Stimulated activated CD4-positive, alpha-beta T cell treated with anti-CD3 and anti-CD28 coated beads, Interleukin-12 subunit alpha, Interleukin-12 subunit beta, amount 100 ng/mL, for 24 hours (primary cell): ENCODE measurements at places on chromosomes 6 and 20.

DNA sequence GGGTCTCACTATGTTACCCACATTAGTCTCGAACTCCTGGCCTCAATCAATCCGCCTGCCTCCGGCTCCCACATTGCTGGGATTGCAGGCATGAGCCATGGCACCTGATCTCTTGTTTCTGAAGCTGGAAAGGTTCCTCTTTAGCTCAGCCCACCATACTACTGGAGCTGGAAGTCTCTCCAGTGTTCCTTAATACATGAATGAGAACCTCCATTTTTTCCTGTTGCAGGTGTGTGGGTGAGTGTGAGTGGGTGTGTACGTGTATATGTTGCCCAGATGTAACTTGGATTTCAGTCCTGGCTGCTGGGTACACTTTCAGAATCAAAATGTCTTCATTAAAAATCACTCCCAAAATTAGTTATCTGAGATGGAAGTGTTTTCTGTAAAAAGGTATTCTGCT lies 11.1 kb downstream of the PNPLA1 start:
- no peak for DNase-seq

DNA sequence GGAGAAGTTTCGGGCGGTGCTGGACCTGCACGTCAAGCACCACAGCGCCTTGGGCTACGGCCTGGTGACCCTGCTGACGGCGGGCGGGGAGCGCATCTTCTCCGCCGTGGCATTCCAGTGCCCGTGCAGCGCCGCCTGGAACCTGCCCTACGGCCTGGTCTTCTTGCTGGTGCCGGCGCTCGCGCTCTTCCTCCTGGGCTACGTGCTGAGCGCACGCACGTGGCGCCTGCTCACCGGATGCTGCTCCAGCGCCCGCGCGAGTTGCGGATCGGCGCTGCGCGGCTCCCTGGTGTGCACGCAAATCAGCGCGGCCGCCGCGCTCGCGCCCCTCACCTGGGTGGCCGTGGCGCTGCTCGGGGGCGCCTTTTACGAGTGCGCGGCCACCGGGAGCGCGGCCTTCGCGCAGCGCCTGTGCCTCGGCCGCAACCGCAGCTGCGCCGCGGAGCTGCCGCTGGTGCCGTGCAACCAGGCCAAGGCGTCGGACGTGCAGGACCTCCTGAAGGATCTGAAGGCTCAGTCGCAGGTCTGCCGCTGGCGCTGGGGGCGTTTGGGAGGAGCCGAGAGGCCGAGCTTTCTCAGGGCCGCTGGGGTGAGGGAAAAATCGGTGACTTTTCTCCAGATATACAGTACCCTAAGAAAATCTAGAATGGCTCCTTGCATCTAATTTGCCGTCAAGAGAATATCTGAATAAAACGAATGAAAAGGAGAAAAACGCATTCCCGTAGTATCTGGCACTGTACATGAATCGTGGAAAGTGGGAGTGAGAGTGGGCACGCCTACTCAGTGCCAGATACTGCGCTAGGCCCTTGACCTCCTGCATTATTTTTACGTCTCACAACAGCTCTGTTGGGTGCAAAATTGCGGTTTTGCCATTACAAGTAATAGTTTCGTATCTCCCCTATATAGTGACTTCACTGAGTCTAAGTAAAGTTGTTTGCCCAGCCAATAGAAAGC lies 1.0 kb downstream of the CALHM6 start:
- peak; percentile 28 for DNase-seq

GRCh38 chr20:17500826-17501225 lies 30.4 kb downstream of the BFSP1 start:
- no peak for DNase-seq

GRCh38 chr6:90955246-90955645 lies 368.4 kb upstream of the MAP3K7 start:
- no peak for DNase-seq

GRCh38 chr6:153092082-153093013 lies 38.7 kb downstream of the RGS17 start:
- no peak for DNase-seq

- no peak for DNase-seq
These were observed 4.9 kb upstream of the MLN start for GRCh38 chr6:33808641-33809180.

DNA sequence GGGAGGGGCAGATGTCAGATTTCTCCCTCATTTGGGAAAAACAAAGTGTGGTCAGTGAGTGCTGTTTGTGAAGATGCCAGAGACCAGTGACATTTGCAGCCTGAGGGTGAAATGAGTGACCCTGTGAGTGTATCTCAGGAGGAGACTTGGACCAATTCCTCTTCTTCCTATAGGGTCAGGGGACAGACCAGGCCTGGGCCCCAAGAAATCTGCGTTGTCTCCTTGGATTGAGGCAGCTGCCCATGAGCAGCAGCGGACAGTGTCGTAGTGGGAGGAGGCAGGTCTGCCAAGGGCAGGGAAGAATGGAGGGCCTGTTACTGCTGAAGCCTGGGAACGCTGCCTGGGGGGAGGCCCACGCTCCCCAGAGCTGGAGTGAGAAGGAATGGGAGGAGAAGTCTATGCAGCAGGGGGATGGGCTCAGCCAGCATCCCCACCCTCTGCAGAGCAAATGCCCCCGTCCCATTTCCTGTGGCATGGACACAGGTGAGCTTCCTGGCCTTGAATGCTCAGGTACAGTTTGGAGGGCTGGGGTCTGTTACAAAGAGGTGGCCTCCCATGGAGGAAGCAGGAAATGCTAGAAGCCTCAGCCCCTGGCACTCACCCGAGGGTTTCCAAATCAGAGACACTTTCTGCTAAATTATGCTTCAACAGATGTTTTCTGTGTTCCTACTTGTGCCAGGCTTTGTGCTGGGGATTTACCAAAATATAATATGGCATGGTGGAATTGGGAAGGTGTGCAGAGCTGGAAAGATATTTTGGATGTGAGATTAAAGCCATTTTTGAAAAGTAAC lies 29.8 kb downstream of the DAAM2 start:
- DNase-seq, result no peak

GRCh38 chr6:168060521-168060931 lies 18.5 kb downstream of the FRMD1 start:
- DNase-seq, result no peak

GRCh38 chr6:40996591-40997233 lies 42.3 kb downstream of the UNC5CL start:
- no peak for DNase-seq

DNA sequence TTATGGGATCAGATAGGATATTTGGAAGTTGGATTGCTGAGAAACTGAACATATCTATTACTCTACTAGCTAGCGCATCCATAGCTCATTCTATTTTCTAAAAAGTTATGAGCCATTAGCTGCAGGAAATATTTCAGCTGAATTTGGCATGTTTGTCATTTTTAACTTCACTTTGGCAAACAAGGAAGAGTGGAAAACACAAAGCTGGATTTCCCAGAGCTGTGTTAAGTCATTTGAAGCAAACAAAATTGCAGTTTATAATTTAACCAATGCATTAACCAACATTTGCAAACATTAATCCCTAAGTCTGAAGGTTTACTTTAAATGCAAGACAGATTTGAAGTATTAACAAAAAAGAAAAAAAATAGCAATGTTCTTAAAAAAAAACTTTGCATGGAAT lies 1.2 kb downstream of the ALDH8A1 start:
- DNase-seq, result no peak

DNA sequence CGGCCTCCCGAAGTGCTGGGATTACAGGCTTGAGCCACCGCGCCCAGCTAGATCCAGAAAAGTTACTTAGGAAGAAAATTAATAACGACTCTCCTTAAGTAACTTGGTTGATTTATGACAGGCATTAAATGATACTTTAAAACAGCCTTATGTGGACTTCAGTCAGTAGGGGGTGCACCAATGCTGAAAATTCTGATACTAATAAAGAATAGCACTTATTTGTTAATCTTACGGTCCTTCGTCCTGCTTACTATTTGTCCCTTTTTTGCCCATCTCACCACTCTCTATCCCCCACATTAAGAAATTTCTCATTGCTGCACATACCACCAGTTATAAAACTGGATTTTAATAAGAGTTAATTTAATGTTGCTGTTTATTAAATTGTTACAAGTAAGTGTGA lies 12.7 kb upstream of the PRELID3B start:
- DNase-seq, result no peak

- no peak for DNase-seq
These were observed 758.3 kb downstream of the HDGFL1 start for GRCh38 chr6:23327621-23328020.

DNA sequence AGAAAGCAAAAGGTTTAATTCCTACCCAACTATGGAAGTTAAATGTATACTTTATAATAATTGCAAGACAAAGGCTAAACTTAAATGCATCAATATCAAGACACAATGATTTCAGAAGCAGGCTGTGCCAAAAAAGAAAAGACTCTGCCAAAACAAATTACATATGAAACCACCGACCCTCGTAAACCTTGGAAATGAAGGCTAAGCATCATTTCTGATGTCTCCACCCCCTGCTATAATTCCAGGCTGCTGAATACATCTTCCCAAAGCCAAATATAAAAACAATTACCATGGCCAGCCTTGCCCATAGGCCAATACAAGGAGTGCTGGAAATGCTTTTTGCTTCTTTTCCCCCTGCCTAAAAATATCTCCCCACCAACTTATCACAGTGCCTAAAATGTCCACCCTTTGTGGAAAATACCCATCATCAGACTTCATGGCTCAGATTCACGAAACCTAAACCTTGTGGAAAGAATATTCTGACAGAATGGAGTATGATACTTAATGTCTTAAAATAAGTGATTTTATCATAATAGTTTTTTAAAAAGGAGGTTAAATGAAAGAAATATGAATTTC lies 37.4 kb downstream of the RCAN2 start:
- no peak for DNase-seq

- no peak for DNase-seq
These were observed 2.3 kb upstream of the BTN2A1 start for GRCh38 chr6:26455357-26455970.

GRCh38 chr20:42164121-42164890 lies 546.1 kb upstream of the CHD6 start:
- DNase-seq, result no peak

DNA sequence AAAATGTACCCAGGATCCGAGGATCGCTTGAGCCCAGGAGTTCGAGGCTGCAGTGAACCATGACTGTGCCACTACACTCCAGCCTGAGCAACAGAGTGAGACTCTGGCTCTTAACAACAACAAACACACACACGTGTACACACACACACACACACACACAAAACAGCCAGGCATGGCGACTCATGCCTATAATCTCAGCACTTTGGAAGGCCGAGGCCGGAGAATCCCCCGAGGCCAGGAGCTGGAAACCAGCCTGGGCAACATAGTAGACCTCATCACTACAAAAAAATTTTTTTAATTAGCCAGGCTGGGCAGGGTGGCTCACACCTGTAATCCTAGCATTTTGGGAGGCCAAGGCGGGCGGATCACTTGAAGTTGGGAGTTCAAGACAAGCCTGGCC lies 23.3 kb upstream of the ARFGEF2 start:
- DNase-seq, result no peak

DNA sequence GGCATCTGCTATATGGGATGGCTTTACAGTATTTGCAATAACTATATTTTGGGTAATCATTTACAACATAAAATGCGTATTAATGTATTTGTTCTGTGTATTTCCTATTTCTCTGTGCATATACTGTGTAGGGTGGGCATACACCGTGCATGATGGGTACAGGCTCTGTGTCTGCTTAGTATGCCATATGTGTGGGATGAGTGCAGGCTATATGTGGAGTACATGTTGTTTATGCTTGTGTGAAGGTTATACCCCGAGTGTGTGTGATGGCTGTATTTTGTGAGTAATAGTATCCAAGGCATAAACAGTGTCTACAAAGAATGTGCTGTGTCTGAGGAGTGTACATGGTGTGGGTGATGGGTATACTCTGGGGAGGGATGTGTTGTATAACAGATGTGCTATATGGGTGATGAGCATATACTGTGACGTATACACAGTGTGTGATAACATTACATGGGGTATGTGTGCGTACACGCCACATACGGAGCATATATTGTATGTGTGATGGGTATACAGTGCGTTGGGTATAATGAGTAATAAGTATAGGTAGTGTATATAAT lies 52.7 kb downstream of the CPXM1 start:
- no peak for DNase-seq

- DNase-seq, result no peak
These were observed 700.1 kb downstream of the QKI start for GRCh38 chr6:164114651-164115050.

GRCh38 chr20:51350941-51351631 lies 191.4 kb downstream of the NFATC2 start:
- DNase-seq, result no peak

- DNase-seq, result no peak
These were observed 98.9 kb downstream of the TCP11 start for GRCh38 chr6:35042031-35042815.
